ENCODE measurements at places on chromosomes 3 and 15.

DNA sequence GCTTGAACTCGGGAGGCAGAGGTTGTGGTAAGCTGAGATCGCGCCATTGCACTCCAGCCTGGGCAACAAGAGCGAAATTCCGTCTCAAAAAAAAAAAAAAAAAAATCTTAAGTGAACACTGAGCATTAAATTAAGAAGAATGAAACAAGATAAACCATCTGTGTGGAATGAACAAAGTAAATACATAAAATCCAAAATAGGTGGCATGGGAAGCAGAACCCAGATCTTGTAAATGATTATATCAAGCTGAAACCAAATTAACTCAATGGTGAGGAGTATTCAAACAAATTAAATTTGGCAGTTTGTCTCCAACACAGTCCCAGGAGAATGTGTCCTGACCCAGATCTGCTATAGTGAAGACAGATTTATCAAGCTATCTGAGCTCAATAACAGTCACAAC, 32.1 kb downstream of the STAG1 start:
- no peak for DNase-seq

- DNase-seq: no peak
Observed at GRCh38 chr3:188019727-188020126, 134.2 kb upstream of the LPP start.

DNA sequence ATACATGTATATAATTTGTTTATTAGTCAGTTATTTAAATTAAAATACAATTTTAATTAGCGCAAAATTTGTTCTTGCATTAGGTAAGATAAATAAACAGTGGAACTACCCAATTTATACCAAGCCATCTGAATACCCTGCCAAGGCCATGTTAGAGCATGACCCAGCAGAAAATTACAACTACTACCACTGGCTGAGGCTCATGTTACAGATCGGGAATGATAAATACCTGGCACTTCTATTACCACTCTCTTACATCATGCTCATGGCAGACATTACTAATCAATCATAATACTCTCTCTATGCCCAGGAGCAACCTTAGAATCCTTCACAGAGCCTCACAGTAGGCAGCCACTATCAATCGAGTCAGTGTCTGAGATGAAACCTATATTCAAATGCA, 21.2 kb upstream of the LMOD3 start:
- DNase-seq: no peak

DNA sequence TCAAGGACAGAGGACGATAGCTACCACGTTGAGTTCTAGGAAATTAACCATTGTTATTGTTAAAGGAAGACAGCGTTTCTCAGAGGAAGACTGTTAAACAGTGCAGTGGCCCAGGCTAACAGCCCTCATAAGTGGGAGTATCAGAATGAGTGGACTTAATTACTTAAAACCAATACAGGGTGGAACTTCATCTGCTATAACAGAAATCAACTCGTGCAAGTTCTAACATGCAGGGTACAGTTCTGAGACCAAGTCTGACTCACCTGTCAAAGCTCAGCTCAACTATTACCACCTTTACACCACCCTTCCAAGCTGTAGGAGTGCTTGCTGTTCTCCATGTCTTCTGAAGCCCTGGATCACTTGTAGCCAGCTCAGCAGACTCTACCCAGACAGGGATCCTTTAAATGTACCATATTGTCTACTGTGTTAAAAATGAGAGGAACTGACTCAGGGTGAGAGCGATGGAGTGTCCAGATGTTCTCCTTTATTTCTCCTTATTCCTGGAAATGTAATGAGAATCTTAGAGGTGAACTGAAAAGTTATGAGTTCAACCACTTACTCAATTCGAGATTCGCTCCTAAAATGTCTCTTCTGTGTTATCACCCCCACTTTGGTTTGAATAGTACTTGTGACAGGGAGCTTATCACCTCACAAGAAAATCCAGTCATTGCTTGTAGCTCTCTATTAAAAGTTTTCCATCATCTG, 26.5 kb downstream of the CD86 start:
- no peak for DNase-seq

- no peak for DNase-seq
Observed at GRCh38 chr3:165635791-165636683, 201.2 kb downstream of the BCHE start.

- DNase-seq: no peak
Observed at GRCh38 chr15:39167164-39168058, 413.5 kb upstream of the THBS1 start.

GRCh38 chr15:96345560-96346399, 15.3 kb downstream of the NR2F2 start:
- DNase-seq: no peak

DNA sequence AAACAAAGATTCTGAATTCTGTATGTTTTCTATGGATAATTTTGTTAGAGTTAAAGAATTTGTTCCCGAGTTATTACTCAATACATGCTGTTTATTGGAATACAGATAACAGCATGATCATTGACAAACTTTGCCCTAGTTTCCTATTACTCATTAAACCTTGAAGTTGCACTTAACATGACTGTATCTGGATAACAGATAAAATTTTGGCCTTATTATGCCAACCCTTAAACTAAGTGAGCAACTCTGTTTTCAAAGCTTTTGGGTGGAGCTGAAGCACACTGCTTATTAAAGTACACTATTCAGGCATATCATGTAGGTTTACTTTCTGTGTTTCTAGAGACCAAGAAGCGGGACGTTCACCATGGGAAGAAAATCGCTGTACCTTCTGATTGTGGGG, at the start of gene AADAC:
Gene AADAC (plus strand): TSS at position 318 of the 400 bp plus-strand sequence. CDS start 47 bp downstream, at position 365.
- DNase-seq: no peak

- DNase-seq: no peak
Observed at GRCh38 chr3:175512700-175513099, 653.6 kb downstream of the NAALADL2 start.

GRCh38 chr15:47732248-47732647, 14.9 kb downstream of the SEMA6D start:
- no peak for DNase-seq

DNA sequence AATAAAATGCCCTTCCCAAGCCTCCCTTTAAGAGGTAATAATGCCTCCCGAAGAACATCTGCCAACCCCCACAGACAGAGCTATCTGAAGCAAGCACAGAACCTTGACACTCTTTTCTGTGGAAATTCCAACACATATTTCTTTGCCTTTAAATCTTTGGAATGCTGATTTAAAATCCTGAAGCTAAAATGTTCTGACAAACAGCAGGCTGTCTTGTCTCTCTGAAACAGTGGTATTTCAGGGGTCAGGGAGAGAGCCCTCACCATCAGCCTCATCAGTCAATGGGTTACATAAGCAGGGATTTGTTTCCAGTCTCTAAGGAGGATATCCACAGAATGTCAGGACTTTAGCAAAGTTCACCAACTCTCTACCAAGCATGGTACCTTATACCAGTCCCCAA, 27.8 kb upstream of the ARHGEF3 start:
- no peak for DNase-seq

DNA sequence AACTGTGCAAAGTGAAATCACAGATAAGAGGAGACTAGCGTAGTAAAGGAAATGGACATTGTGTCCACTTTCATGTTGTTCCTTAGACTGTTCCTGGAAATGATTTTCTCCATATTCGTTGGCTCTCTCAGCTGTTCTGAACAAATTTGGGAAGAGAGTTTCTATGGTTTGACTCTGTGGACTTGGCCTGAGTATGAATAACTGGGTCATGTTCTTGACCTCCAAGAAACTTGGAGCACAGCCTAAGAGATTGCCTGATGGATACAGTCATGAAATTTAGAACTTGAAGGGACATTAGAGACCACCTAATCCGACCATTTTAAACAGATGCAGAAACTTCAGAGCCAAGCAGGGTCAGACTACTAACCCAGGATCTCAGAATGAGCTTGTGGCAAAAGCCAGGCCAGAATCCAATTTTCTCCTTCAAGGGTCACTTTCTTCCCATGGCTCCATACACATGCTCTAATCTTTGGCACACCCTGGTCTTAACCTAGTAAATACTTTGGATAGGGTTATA, 430.4 kb downstream of the RBMS3 start:
- no peak for DNase-seq

DNA sequence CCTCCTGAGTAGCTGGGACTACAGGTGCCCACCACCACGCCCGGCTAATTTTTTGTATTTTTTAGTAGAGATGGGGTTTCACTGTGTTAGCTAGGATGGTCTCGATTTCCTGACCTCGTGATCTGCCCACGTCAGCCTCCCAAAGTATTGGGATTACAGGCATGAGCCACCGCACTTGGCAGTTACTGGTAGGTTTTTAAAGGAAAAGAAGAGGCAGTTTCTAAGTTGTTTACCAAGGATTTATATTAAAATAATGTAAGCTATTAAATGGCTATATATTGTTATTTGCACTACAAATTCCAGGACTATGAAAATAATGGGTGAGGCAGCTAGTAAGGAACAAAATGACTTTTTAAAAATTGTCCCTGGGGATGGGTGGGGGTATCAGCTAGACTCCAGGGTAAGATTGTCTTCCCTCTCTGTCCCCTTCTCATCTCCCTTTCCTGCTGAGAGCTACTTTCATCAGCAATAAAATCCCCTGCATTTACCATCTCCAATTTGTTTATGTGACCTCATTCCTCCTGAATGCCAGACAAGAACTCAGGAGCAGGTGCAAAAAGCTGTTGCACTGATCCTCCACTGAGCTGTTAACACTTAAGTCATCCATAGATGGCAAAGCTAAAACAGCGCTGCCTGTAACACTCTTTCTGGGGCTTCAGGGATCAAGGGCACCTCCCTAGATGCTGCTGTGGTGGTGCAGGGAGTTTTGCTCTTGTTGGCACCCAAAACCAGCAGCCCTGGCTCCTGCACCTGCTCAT, 165.2 kb downstream of the ZPLD1 start:
- DNase-seq: no peak

- no peak for DNase-seq
Observed at GRCh38 chr3:15899388-15899787, 101.6 kb upstream of the ANKRD28 start.

- DNase-seq: no peak
Observed at GRCh38 chr15:26113296-26113695, 250.2 kb upstream of the ATP10A start.

GRCh38 chr3:37949866-37950265, 40.7 kb upstream of the VILL start:
- DNase-seq: no peak

GRCh38 chr3:18132991-18133390, 292.1 kb downstream of the SATB1 start:
- DNase-seq: no peak

DNA sequence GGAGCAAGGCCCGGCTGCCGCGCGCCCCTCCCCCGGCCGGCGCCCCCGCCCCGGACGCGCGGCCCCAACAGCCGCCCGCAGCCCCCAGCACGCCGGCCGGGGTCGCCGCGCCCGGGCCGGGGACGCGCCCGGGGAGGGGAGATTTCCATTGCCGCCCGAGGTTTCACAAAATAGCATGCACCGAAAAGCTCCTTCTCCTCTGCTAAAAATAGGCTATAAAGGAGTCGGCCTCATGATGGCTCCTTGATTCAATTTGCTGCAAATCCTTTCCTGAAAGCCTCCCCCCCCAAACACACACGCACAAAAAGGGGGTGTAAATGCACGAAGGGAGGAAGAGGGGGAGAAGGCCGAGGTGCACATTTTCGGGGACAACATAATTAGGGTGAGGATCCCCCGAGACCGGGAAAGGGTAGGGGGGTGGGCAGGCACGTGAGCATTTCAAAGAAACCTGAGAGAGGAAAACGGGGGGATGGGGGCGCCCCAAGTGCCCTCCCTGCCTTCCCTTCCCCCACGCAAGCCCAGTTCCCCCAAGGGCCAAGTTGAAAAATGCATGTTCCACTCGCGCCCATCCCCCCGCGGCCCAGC, 734 bp downstream of the TBL1XR1 start:
- DNase-seq: peak; percentile 37

- DNase-seq: no peak
Observed at GRCh38 chr15:46126581-46126980, 491.8 kb downstream of the SQOR start.

- DNase-seq: no peak
Observed at GRCh38 chr3:11601446-11602238, 42.1 kb downstream of the VGLL4 start.

DNA sequence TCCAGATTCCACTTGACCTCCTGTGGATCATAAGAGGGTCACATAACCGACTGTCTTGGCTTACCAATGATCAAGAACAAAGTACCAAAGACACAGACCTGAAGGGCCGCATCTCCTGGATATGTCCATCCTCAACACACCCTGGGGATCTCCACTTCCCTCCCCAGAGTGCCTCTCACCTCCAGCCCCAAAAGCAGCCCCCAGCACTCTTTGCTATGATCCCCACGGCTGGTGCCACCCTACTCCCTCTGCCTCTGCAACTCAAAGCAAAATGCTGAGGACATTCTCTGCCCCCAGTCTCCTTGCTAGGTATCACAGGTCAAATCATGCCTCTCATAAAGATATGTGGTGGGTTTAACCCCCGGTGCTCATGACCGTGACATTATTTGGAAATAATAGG, 32.7 kb downstream of the SLCO2A1 start:
- DNase-seq: no peak

DNA sequence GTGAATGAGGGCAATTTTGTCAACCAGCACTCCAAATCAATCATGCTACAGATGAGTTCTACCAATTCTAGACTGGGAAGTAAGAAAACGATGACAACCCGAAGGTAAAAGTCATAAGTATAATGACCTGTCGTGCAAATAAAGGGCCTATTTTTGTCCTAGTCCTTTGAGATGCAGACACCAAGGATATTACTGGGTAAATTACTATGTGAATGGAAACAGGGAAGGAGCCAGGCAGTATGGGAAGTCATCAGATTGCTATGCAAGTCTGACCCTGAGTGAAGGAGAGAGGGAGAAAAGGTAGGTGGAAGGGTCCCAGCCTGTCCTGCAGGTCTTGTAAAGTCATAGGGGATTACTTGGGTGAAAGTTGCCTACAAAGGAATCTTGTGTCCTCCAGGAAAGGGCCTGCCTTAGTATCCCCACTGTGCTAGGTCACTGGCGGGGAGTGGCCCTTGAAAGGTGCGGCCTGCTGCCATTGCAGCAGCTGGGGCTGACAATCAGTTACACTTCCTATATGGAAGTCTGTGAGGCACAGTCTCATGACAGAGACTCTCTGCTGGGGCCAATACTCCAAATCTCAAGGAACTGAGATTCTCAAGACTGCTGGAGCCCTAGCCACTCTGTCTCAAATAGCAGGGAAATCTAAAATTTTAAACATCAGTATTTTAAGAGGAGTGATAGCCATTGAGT, 149.9 kb upstream of the SLC2A2 start:
- no peak for DNase-seq

DNA sequence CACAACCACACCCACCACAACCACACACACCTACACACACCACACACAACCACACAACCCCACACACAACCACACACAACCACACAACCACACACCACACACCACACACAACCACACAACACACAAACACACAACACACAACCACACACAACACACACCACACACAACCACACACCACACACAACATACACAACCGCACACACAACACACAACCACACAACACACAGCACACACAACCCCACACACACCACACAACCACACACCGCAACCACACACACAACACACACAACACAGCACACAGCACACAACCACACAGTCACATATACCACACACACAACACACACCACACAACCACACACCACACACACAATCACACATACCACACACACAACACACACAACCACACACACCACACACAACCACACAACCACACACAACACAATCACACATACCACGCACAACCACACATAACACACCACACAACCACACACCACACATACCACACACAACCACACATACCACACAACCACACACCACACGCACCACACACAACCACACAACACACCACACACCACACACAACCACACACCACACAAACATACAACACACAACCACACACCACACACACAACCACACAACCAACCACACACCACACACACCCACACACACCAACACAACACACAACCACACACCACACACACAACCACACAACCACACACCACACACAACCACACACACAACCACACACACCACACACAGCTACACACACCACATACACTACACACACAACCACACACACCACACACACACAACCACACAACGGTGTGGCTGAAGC, 23.7 kb downstream of the CPN2 start:
- DNase-seq: peak; percentile 11

All from CD4-positive, alpha-beta T cell treated with Interferon alpha-2 for 1 hour (primary cell).